Right renal cortex interstitium (tissue), 3 donors: ENCODE measurements at places on chromosomes 12 and 14. TPM values are rescaled to one million over a fixed set of nuclear protein-coding genes. Genes with fewer than 3 reads are reported as not detected.

GRCh38 chr12:1579651-1580435 is 14.5 kb downstream of the FBXL14 start:
- DNase-seq: no peak

DNA sequence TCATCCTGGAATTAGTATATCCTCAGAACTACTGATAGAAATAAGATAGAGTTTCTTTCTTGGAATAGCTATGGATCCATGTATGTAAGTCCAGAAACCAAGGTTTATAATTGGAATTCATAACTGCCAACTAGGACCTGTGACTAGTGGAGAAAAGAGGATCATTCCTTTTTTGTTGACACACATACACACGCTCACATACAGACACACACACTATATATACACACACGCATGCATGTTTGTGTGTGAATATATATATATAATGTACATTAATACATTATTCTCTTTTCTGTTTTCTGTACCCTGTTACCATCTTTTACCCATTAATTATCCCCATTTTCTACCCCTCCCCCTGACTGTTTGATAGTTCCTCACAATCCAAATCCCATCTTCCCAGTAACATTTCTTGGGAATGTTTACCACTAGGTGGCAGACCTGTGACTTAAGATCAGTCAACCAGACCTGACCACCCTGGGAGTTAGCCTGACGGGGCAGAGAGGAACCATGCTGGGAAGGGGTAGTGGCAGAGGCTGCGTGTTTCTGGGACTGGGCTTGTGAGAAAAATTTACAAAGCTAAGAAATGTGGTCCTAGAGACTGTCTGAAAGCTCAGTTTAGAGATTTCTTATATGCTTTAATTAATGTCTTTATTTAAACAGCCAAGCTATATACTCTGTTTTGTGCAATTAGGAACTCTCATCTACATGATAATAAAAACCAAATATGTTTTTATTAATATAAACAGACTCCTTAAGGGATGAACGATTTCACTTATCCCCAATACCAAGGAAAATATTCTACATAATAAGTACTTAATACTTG is 308.0 kb downstream of the PPFIA2 start:
- peak; percentile 17 for DNase-seq

Gene PTPRR
- polyA plus RNA-seq: 0.47 TPM

Gene ASB2
- 0.24 TPM for polyA plus RNA-seq
